BJ (cell line): ENCODE measurements at places on chromosomes 2 and 18.

DNA sequence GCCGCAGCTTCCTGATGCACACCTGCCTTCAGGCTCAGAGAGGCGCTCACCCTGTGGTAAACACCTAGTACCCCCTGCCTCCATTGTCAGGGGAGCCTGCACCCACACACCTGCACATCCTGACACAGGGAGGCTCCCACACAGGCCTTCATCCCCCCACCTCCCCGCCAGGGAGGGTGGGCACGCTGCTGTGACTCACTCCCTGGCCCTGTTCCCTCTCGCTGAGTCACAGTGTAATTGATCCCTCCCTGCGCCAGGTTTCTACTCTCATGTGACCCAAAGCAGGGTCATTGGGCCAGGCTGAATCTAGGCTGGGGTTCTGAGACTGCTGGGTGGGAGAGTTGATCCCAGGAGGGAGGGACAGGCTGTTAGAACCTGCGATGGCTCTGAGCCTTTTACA is 8.5 kb upstream of the CELF4 start:
- no peak for DNase-seq

- no peak for DNase-seq
Measured at GRCh38 chr2:30446602-30447148, 371 bp upstream of the LCLAT1 start.

DNA sequence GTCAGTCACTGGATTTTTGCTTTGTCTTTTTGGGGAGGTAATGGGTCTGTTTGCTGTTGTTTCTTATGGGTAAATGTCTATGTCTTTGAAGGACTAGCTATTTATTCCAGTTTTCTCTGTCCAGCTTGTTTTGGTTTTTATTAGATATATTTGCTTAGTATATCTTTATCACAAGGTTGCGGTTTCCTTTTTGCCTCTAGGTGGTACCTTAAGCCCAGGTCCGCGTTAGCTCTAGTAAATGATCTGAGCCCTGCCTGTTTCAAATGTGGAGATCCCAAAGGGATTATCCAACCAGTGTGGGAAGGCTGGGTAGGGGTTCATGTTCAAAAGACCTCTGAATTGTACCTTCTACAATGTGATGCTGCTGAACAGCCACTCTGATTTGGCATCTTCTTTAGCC is 114.5 kb downstream of the MYO3B start:
- DNase-seq = no peak

GRCh38 chr2:97751752-97752151 is 38.4 kb downstream of the ZAP70 start:
- DNase-seq = no peak

- no peak for DNase-seq
Measured at GRCh38 chr18:3924455-3924854, 474.5 kb downstream of the TGIF1 start.

DNA sequence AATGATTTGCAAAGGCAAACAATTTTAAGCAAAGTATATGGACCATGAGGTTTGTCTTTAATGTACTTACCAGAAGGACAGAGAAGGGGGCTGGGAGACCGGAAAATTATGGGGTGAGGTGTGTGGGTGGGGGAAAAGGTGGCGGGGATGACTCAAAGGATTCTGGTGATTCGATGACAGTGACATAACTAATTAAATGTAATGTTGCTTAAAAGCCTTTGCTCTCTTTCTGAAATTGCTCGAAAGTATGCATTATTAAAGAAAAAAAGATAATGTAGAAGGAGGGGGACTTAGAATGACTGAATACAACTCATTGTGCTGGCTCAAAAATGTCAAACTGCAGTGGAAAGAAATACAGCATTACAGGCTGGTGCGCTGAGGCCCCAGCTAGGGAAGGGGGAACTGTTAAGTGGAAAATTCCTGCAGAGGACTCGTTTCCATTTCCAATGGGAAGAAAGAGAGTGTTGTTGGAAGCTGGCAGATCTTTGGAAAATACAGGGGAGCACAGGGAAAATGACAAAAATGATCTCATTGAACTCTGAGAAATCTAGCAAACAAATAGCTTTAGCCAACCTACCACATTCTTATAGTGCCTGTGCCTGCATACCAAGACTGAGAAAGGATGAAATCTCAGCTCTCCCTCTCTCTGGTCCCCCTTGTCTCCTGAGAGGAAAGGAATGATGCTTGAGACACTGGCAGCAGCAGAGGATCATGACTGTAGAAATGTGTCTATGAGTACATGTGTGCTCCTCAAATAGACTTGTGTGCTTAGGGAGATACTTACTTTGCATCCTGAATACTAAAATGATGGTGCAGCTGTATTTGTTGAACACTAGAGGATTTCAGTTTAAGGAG is 632.4 kb downstream of the NYAP2 start:
- no peak for DNase-seq

DNA sequence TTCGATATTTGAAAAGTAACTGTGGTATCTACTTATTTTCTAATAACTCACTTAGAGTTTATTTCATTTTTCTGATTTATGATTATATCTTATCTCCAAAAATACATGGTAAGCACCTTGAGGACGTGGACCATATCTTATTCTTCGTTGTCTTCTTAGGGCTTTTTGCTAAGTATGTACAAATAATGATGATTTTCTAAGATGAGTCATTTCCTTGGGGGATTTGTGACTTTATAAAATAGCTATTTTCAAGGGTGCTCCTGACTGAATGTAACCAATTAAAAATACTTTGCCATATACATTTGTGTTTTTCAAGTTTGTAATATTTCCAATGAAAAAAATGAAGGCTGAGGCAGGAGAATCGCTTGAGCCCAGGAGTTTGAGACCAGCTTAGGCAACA is 56.3 kb downstream of the GREB1L start:
- no peak for DNase-seq

DNA sequence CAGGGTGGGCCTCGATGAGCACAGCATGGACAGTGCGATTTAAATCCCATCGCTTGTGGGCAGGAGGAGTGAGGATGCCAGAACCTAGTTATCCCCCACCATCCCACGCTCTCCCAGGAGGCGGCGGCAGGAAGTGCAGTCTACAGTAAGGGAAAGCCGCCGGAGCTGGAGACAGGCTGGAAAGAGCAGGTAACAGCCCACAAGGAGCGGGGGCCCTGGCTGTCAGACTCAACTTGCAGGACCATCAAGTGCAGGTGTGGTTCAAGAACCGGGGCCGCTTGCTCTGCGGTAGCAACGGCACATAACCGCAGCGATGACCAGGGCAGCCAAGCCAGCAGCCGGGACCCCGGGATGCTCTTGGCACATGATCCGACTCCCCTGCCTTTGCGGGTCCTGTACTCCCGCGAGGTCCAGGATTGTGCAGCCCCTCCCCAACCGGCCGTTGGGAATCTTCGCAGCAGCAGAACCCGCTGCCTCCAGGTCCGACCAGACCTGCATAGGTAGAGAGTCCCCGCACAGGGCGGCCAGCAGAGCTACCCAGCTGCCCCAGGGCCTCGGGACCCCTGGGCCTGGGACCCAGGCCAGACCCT is 82.1 kb downstream of the BIN1 start:
- no peak for DNase-seq

GRCh38 chr2:241804326-241805229 is 4.4 kb upstream of the NEU4 start:
- DNase-seq = no peak

DNA sequence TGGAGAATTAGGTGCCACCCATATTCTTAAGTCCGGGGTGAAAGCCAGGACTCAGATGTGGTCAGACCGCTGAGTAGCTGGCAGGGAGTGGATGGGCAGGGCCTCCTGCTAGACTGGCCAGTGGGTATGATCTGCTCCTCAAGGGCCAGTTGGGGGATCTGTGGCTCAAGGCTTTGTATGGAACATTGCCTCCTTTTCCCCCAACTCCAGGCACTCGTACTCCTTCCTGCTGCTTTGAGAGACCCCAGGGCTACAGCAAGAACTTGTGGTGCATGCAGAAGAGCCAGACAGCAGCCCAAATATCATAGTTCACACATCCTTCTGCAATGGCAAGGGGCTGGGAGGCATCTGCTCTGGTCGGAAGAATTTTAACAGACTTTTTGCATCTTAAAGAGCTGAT is 61.7 kb downstream of the PDCL3 start:
- no peak for DNase-seq

GRCh38 chr2:220956429-220956828 is 615.7 kb downstream of the EPHA4 start:
- no peak for DNase-seq

GRCh38 chr2:71166812-71167211 is 36.4 kb downstream of the MPHOSPH10 start:
- no peak for DNase-seq

GRCh38 chr2:198374375-198375082 is 570.1 kb downstream of the PLCL1 start:
- peak; percentile 16 for DNase-seq

DNA sequence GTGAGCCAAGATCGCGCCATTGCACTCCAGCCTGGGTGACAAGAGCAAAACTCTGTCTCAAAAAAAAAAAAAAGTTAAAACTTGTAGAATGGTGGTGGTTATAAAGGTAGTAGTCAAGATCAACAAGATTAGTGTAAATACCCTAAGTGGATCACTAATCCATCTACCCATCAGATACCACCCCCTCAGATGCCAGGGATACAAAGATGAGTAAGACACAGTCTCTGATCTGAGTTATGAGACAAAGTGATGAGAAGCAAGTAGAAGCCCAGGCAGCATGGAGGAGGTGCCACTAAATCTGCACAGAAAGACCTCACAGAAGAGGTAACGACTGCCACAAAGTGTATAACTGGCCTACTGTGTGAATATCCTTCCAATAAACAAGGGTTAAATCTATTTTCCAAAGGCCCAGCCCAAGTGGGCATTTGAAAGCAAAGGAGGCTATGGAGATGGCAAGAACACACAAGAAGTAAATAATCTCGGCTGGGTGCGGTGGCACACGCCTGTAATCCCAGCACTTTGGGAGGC is 20.2 kb downstream of the NFE2L2 start:
- DNase-seq = no peak

DNA sequence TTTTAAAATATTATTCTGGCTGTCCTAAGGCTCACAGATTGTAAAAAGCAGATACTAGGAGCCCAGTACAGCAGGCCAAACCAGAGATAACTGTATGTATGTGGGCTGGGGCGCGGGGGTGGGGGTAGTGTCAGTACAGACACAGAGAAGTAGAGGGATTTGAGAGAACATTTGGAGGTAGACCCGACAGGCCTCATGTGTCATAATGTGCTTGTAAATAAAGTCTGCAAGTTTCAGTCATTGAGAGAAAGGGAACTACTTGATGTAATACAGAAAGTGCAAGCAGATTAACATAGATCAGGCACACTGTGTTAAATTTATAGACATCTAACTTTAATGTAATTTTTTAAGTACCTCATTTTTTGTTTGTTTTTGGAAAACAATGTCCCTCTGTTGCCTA is 7.4 kb upstream of the POLI start:
- DNase-seq = no peak

GRCh38 chr18:62760403-62760734 is 45.0 kb downstream of the PHLPP1 start:
- no peak for DNase-seq

DNA sequence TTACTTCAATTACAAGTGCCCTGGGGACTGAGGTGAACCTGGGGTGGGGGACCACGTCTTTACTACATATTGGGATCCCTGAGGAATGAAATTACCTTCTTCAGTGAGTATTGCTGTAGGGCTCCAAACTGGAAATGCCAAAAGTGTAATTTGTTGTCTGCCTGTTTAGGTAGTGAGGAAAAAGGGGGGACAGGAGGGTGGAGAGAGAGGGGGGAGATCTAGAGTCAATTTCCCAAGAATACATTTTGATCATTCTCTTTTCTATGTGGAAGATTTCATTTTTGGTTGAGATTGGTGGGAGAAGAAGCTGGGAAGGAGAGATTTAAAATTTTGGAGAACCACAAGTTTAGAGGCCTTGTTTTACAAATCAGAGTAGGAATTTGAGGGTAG is 101.1 kb downstream of the SPTBN1 start:
- no peak for DNase-seq

- no peak for DNase-seq
Measured at GRCh38 chr2:86305915-86306254, 31.5 kb downstream of the REEP1 start.
